ENCODE measurements at places on chromosomes 16 and 17.
A peak's percentile ranks its signal among the peaks of the same experiment; 100 is the strongest.

DNA sequence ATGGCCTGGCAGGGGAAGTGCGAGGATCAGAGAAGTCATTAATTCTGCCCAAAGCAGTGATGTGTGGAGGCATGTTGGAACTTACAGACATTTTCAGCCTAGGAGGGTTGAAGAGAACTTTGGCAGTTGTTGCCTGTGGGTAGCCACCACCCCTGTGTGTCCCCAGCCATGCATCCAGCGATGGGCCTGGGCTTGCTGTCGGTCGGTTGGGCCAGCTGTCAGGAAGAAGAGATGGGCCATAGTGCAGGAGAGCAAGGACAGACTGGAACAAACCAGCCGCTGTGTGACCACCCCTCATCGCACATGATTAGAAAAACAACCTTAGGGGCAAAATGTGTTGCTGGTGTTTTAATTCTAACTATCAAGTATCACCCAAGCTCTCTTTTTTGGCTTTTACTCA, 173.7 kb downstream of the CNTNAP4 start:
- DNase-seq, result no peak

DNA sequence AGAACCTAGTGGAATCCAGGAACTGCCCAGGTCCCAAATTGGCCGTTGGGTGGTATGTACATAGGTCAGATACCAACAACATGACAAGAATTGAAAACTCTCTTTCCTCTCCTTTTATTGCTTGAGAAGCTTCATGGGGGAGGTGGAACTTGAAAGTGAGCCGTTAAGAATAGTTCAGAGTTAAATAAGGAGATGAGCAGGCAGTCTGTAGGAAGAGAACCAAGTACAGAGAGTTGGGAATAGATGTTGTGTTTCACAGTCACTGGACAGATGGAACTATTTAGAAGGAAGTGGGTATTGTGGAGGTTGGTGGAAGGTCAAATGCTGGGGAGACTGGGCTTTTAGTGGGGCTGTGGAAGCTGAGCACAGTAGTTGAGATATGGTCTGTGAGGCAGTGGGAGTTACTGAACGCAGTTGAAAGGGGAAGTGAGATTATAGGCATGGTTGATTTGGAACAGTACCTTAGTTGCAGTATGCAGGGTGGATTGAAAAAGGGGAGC, 26.4 kb downstream of the ARHGAP44 start:
- no peak for DNase-seq

DNA sequence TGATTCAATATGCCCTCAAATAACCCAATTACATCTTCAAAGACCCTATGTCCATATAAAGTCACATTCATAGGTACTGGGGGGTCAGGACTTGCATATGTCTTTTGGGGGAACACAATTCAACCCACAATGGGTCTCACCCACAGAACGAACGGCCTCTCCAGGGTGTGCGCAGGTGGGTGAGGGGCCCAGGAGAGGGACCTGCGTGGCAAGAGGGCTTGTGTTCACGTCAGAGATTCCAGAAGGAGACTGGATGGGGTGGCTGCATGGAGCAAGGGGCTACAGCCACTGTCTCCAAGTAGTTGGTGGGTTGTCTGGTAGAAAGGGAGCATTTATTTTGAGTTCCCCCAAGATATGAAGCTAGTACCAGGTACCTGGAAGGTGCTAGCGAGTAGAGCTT, 212.2 kb downstream of the SEC14L1 start:
- DNase-seq, result no peak

- no peak for DNase-seq
Observed at GRCh38 chr16:75497558-75497957, 2.3 kb upstream of the CHST6 start.

DNA sequence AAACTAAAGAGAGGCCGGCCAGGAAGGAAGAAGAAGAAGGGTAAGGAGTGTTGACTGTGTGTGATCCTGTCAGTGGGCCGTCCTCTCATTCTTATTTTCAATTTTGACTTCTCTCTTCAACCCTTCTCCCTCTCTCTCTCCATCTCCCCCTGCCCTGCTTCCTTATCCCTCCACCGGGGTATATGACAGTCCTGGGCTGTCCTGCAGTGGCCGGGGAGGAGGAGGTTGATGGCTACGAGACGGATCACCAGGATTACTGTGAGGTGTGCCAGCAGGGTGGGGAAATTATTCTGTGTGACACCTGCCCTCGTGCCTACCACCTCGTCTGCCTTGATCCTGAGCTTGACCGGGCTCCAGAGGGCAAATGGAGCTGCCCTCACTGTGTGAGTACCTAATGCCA, 5.6 kb downstream of the CHD3 start:
- DNase-seq, result no peak

DNA sequence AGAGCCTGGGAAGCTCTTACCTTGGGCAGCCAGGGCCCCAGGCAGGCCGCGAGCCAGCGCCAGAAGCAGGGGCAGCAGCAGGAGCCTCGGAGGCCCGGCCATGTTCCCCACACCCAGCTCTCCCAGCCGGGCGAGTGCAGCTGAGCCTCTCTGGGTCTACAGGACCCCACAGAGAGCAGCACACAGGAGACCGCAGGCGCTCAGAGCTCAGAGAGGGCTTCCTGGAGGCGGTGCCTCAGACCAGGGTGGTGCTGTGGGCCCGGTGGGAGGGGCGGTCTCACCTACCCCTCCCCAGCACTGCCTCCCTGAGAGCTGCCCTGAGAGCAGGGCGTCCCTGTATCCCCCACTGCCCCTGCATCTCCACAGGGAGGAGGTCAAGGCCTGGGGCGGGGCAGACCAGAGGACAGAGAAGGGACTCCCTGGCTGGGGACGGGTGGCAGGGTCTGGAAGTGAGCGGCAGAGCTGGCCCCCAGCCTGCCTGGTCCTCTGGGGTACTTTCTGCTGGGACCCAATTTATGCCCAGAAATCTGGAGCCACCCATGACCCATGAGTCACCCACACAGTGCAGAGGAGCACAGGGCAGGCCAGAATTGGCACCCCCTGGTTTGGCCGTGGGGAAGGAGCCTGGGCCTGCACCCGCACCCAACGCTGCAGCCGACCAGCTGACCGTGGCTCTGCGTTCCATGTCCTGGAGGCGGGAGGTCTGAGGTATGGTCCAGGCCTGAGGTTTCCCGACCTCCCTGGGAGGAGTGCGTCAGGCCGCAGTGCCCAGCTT, at the start of gene CD7:
Gene CD7 (minus strand): TSS at position 215 of the 775 bp plus-strand sequence. CDS start 113 bp downstream, at position 102.
- DNase-seq, result peak; percentile 61

GRCh38 chr16:54061454-54061853, 225.1 kb downstream of the IRX3 start:
- DNase-seq, result no peak

DNA sequence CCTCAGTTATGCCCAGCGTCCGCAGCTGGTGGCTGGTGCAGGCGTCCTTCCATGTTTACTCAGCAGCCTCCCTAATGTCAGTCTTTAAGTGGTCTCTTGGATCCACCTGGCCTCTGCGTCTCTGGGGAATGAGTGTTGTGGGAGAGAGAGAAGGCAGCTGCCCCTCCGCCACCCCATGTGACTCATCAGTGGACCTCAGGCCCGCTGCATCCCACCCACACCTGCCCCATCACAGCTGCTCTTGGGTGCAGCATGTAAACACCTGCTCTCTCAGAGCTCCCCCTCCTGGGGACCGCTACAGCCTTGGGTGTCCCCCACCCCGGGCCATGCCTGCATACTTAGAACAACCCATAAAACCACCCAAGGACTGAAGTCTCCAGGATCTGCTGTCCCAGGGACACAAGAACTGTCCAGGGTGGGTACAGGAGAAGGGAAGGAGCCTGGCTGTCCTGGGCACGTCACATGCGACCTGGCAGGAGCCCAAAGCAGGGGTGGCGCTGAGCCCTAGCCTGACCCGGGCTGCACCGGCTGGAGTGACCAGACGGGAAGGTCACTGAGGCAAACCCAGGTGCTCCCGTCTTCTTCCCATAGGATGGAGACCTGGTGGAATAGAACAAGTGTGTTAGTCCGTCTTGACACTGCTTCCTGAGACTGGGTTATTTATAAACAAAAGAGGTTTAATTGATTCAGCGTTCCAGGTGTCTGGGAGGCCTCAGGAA, 4.2 kb downstream of the C16orf90 start:
- no peak for DNase-seq

DNA sequence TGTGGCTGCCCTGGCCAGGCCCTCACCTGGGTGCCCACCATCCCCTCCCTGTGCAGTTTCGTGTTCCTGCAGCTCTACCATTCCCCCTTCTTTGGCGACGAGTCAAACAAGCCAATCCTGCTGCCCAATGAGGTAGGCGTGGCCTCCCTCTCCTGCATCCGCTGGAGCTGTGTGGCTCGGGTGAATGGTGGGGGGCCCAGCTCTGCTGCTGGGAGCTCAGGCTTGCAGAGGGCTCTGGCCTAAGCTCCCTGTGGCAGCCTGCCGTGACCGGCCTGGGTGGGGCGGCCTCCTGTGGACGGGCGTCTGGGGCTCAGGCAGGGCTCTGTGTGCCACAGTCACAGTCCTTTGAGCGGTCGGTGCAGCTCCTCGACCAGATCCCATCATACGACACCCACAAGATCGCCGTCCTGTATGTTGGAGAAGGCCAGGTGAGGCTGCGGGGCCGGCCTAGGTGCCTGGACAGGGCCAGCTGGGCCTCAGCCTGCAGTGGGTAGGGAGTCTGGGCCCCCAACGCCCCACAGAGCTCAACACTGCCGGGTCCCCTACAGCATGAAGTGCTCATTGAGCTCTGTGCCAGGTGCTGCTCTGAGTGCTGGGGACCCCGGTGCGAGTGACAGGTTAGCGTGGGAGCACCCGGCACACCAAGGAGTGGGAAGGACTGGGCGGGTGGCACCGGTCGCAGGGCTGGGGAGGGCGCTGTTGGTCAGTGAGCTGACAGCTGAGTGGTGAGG, 37.3 kb downstream of the TSC2 start:
- no peak for DNase-seq

- no peak for DNase-seq
Observed at GRCh38 chr17:37527249-37527851, 37.7 kb downstream of the DUSP14 start.

GRCh38 chr17:33848433-33848832, 406.7 kb upstream of the CCL2 start:
- DNase-seq, result no peak

DNA sequence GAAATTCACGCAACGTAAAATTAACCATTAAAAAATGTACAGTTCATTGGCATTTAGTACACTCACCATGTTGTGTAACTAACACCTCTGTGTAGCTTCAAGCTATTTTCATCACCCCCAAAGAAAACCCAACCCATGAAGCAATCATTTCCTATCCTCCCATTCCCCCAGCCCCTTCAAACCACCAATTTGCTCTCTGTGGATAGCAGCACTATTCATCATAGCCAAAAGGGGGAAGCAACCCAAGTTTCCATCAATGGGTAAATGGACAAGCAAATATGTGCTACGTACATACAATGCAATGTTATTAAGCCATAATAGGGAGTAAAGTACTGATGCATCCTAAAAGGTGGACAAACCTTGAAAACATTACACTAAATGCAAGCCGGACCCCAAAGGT, 10.9 kb upstream of the KRT222 start:
- no peak for DNase-seq

- peak; percentile 92 for DNase-seq
Observed at GRCh38 chr17:81512562-81513371, at the start of gene ACTG1. Gene ACTG1, minus strand, starts transcription at chr17:81512799. Its CDS starts 445 bp downstream, at chr17:81512354.

- no peak for DNase-seq
Observed at GRCh38 chr17:66548158-66548557, 245.7 kb downstream of the PRKCA start.

DNA sequence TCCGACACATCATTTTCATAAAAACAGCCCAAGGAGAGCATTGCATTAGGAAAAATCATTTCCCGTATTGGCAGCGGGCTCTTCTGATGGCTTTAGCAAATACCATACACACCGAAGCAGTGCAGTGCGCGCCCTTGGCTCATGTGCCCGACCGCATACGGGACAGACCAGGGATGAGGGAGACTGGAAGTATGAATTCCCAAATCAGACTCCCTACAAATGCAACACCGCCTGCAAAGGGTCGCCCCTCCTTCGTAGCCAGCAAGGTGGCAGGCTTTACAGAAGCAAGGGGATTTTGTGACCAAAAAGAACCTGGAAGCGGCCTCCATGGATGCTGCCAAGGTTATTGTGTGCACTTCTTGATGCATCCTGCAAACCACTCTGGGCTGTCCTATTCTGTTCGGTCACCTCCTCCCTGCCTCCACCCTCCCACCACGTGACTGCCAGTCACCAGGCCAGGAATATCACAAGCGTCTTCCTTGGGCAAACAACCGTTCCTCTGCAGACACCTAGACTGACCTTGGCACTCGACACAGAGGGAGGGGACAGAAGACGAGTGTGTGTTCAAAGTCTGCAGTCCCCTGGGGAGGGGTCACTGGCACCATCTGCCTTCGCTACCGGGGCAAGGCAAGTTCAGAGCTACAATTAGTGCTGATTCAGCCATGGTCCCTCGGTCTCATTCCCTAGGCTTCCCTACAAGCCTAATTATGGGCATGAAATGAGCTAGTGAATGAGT, 460.4 kb downstream of the SLC39A11 start:
- no peak for DNase-seq

DNA sequence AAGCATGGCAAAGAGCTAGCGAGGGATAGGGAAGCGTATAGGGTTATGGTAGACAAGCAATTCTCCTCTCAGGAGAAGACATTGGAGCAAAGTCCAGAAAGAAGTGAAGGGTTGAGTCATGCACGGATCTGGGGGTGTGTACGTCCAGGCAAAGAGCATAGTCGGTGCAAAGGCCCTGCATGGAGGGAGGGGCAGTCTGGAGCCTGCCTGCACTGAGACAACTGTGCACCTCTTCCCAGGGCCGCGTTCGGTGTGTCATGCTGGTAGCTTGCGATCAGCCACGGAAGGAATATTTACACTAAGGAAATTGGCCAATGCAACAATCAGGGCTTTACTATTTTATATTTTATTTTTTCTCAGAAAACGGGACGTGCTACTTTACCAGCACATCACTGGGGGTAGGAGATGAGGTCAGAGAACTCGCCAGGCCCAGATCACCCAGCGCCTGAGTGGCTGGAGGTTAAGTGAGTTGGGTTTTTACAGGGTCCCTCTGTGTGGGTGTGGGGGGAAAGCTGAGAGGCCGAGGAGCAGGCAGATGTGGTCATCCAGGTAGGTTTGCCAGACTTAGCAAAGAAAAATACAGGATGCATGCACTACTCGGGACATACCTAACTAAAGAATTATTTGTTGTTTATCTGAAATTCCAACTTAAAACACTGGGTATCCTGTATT, 6.7 kb upstream of the B9D1 start:
- no peak for DNase-seq

DNA sequence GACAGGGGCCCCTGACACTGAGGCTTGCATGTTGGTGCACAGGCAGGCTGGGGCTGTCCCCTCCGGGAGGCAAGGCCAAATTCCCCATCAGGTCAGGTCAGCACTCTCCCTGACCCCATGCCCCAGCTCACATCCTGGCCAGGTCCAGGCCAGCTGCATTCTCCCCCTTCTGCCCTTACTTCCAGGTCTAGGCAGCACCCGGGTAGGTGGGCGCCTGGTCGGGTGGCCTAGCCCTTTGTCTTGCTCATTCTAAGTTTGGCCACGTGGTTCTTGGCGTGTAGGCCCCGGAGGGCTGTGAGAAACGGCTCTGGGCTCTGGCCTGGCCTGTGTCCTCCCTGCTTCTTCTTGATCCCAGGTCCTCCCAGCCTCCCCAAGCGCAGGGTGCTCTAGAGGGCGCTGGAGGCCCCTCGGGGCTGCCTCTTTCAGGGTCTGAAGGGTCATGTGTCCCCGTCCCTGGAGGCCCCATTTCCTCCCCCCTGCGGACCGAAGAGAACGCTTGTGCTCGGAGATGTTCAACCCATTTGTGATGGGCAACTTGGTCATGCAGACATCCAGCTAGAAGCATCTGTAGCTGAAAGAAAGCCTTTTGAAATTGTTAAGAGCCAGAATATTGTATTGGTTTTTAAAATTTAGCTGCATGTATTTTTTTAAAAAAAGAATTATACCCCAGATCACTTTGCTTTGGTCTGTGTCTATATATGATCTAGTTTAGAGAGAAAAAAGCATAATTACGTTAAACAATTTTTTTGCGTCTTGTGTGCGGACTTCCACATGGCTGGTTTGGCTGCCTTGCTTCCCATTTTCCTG, 6.7 kb downstream of the BAHCC1 start:
- DNase-seq, result no peak

- DNase-seq, result no peak
Observed at GRCh38 chr17:1506649-1507267, 9.7 kb downstream of the INPP5K start.

Measured in stimulated activated CD4-positive, alpha-beta T cell treated with anti-CD3 and anti-CD28 coated beads, Interleukin-1b, Interleukin-23, amount 100 ng/mL, for 4 hours (primary cell).